NCI-H1105 (cell line): ENCODE measurements at places on chromosomes 3 and 15.

GRCh38 chr15:82599862-82600261 lies 47.3 kb downstream of the CPEB1 start:
- no peak for DNase-seq

DNA sequence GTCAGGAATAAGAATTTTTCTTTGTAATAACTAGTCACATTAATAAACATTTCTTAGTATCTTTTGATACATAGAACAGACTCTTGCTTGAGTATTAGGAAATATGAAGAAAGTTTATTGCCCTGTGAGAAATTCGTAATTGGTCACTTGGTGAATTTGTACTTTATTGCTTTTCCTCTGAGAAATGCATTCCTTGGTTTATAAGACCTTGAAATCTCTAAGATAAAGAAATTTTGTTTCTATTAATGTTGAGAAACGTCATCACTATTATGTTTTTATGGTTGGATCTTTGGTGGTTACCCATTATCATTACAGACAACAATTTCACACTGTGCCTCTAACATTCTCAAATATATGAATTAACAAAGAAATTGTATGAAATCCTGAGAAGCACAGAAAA lies 652.0 kb upstream of the NECTIN3 start:
- no peak for DNase-seq

DNA sequence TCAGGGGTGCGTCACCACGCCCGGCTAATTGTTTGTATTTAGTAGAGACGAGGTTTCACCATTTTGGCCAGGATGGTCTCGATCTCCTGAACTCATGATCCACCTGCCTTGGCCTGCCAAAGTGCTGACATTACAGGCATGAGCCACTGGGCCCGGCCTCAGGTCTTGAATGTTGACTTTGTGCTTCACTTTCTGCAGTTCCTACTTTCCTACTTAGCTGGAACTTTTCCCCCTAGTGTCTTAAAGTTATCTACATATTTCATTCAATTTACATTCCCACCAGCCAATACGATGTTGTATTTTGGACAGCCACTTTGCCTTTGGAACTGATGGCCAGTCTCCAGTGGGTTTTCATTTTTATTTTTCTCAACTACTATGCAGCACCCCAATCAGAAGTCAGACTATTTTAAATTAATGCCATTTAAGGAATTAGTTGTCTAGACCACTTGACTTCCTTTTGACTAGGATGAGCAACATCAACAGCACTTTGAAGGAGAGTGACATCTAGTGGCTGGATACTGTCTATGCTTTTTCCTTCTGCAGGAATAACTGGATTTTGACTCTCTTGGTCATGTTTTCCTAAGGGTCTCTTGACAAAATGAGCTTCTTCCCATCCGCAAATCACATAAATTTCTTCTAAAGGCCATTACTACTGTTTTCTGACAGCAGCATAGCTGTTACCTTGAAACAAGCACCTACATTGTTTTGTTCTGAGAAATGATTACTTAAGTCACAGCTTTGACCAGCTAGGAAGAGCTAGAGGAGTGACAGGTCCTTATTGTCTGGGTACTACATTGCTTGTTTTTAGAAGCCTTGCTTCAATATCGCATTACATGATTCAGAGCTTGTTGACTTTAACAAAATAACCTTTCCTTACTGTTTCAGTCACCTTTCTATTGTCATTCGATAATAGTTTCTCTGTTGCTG lies 140.2 kb downstream of the ITPR1 start:
- DNase-seq = peak; percentile 27

DNA sequence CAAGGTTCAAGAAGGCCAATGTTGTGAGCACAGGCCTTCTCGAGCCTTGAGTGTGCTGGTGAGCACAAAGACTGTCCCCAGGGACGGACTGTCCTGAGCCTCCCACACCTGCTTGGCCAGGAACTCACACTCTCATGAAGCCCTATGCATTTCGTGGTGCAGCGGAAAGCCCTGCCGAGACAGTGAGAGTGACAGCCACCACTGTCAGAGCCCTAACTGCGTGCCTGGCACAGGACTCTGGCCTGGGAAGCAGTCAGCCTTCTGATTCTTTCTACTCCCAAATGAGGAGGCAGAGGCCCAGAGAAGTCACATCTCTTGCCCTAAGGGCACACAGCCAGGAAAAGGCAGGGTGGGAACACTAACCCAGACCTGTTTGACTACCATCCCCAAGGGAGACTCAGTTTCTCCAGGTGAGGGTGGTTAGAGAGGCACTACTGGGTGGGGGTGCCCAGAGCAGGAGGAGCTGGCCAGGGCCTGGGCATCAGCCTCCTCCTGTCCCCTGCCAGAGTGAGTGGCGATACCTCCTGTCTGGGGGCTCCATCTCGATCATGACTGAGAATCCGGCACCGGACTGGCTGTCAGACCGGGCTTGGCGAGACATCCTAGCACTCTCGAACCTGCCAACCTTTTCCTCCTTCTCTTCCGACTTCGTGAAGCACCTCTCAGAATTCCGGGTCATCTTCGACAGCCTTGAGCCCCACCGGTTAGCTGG lies 50.8 kb downstream of the SEMA3G start:
- DNase-seq = no peak

GRCh38 chr15:65115086-65115485 lies at the start of gene UBAP1L:
TSS of gene UBAP1L (minus strand) at chr15:65115200. CDS start at chr15:65106215, 8,985 bp downstream.
- DNase-seq = no peak
